ENCODE measurements at places on chromosomes 12 and 14.

DNA sequence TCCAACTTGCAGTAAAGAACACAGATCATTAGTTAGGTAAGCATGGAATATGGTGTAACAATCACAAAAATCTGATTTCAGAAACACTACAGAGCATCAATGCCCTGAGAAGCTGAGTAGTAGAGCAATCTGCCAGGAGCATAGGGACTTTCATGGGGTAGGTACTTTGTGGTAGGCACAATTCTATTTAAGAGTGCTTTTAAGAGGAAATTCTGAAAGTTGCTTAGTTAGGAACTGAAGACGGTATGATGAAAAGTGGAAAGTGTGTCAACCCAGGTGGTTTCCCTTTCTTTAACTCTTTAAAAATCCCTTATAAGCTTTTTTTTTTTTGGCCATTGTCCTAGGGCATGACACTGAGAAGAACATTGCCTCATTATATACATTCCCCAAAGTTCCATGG, 535.7 kb upstream of the FBXO33 start:
- DNase-seq, result no peak

- DNase-seq, result no peak
Observed at GRCh38 chr12:122523846-122524718, 2.7 kb downstream of the RSRC2 start.

DNA sequence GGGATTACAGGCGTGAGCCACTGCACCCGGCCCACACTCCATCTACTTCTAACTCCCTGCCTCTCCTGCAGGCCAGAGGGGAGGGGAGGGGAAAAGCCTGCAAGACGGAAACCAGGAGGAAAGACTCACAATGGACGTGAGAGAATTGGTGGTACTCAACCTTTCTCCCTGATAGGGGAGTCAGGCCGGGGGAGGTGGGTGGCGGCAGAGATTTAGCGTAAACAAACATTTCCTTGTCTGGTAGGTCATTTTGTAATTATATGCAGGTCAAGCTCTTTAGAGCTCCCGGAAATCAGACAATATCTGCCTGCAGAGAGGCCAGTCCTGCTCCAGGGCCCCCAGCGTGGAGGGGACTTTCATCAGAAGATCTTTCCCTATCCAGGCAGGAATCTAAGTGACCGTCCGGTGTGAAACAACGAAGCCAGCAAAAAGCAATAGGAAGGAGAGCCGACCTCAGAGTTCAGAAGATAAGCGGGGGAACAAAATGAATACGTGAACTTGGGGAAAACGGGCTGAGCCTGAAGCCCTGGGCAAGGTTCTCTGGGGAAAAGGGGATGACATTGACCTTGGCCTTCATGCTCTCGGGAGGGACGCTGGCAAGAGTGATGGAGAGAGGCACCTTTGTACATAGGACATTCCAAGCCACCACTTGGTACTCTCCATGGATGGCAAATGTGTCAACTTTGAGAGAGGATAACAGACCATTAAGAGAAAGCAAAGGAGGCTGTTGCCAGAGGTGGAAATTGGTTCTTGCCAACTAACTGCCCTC, 62.3 kb downstream of the SPRING1 start:
- DNase-seq, result no peak

- no peak for DNase-seq
Observed at GRCh38 chr14:24083462-24083861, 10.6 kb upstream of the PCK2 start.

GRCh38 chr12:50924439-50925341, 27.7 kb upstream of the HIGD1C start:
- peak; percentile 77 for DNase-seq

DNA sequence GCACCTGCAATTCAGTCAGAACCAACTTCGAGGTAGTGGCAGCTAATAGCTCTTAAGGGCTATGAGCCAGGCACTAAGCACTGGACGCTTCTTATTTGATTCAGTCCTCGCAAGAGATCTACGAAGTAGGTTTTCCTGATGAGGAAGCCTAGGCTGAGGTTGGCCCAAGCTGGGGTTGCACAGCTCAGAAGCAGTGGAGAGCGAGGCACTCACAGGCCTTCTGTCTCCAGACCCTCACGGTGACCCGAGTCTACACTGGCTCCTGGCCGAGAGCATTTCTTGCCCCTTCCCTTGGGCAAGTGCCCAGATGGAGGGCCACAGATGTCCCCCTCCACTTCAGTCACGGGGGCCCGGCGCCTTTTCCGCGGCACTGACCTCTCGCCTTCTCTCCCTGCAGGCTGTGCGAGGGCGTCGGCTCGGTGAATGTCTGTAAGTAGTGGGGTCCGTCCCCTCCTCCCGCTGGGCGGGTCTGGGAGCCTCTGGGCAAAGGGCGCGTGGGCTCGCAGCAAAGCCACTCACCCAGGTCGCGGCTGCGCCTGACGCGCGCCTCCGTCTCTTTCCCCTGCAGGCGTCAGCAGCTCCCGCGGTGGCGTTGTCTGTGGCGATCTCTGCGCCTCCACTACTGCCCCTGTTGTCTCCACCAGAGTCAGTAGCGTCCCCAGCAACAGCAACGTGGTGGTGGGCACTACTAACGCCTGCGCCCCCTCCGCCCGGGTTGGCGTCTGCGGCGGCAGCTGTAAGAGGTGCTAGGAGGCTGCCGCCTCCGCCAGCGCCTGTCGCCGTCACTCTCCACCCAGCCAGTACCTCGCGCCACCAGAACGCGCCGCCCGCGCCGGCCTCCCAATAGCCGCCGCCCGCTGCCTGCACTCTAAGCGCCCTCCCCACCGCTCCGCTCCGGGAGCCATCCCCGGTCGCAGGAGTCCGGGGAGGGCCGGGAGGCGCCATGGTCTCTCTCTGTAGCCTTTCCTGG, 13.1 kb downstream of the KRT83 start:
- no peak for DNase-seq

- DNase-seq, result peak; percentile 46
Observed at GRCh38 chr12:58639318-58639934, 280.9 kb downstream of the LRIG3 start.

- no peak for DNase-seq
Observed at GRCh38 chr14:102911991-102912761, 10.3 kb upstream of the AMN start.

DNA sequence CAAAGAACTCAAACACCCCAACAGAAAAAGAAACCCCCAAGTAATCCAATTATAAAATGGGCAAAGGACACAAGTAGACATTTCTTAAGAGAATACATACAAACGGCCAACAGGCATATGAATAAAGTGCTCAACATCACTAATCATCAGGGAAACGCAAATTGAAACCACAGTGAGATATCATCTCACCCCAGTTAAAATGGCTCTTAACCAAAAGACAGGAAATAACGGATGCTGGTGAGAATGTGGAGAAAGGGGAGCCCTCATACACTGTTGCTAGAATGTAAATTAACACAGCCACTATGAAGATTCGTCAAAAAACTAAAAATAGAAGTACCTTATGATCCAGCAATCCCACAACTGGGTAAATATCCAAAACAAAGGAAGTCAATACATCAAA, 52.4 kb downstream of the CLMN start:
- DNase-seq, result no peak

DNA sequence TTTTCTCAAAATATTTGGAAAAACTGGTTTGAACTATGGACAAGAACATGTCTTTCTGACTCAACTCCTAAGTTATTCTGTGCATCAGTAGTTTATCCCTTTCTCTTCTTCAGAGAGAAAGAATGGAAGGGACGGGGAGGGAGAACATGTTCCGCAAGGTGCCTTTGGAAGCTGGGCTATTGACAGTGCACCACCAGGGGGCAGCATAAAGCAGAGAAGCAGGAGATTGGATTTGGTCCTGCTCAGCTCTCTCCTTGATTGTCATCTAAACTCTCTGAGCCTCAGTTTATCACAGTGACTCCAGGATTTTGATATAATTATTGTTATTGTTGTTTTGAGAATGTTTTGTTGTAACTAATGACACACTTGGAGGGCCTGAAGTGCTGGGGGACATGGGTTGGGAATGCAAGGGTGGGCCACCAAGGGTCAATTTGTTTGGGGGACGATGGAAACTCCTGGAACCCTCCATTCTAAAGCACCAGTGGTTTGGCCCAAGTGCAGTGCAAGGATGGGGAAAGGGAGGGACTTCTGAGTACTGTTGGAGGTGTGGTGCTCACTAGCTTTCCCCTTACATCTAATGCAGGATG, 45.3 kb upstream of the ANO6 start:
- peak; percentile 65 for DNase-seq

DNA sequence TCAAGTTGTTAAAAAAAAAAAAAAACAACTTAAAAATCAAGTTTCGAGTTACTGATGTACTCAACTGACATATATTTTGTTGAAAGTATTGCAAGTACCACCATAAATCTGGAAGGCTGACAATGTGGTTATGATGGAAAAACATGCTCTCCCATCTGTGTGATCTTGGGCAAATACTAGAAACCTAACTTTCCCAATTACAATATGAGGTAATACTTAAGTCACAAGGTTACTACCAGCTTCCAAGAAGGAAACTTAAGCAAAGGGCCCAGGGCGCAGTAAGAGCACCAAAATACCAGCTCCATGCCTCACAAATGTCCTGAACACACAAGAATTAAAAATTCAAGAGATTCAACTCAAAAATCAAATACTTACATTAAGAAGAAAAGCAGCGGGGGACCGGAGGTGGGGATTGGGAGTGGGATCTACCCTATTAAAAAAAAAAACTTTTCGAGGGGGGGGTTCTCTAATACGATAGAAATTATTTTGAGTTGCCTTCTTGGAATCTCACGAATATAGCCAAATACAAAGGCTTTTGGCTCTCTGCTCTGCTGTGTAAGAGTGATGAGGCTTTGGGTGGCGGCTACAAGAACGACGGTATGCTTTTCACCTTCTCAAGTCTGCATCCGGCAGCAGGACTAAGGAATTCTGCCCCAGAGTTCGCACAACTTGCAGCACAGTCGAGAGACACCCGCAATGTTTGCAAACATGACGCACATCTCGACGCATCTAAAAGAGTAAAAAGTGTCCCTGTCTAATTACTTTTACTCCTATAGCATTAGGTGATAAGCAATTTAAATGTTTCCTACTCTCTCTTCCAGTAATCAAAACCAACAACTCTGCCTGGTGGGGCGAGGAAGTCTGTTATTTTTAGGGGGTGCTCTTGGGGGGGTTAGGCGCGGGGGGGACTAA, 1.1 kb downstream of the SAV1 start:
- peak; percentile 37 for DNase-seq

- no peak for DNase-seq
Observed at GRCh38 chr14:52310541-52310940, 3.6 kb upstream of the PTGER2 start.

DNA sequence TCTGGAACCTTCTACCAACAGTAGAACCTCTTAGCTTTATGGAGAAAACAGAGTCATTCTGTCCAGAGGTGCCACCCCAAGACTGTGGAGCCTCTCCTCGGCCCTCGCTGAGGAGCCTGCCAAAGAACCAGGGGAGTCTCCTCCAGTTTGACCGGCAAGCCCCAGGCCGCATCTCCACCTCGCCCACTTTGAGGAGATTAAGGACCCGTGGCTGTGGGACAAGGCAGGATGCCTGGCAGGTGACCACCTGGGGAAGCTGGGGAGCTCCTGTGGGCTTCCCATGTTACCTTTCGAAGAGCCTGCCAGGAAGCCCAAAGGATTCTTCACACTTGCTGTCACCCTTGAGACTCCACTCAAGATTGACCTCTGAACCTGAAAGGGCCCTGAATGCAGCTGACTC, 3.8 kb downstream of the PLEKHG7 start:
- no peak for DNase-seq

GRCh38 chr12:121536054-121536898, 44.5 kb downstream of the KDM2B start:
- DNase-seq, result peak; percentile 83

DNA sequence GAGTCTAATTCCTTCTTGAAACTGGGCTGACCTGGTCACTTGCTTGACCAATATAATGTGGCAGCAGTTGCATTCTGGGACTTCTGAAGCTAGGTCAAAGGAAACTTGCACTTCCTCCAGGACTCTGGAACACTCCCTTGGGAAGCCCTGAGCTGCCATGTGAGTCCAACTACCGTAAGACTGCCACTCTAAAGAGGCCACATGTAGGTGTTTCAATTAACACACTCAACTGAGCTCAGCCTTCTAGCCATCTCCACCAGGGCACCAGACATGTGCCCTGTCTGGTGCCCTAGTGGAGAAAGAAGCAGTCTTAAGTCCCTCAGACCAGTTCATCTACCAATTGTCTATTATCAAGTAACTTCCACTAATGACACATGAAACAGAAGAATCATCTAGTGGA, 6.1 kb upstream of the TEP1 start:
- DNase-seq, result no peak

DNA sequence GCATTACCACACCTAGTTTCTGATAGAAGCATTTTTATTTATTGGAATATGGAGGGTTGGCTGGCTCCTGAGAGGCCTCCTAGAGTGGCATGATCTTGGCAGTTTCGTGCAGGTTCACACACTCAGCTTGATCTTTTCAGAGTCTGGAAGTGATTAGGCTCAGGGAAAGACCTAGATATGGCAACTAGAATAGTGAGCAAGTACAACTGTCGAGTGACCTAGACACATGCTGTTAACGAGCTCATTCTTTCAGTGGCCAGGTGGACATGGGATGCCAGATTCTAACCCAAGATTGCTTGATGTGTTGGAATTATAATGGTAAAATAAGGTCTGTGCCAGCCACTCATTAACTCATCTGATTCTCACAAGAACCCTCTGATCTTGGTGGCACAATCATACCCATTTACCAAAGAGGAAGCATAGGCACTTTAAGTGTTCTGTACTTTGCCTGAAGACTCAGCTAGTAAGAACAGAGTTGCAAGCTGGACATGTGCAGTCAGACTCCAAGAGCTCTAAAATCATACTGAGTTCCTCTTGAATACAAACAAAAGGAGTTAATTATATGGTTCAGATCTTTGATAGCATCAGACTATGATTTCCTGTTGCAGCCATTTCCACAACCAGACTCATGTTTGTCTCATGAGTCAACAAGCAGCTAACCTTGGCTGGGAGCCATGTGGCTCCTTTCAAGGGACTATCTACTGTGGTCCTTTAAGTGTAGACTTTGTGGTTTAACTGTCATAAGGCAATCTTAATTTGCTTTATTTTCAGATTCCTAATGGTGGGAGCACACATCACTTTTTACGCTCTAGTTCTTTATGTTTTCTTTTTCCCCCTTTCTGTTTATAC, 144.2 kb downstream of the PLEKHA5 start:
- DNase-seq, result peak; percentile 96

DNA sequence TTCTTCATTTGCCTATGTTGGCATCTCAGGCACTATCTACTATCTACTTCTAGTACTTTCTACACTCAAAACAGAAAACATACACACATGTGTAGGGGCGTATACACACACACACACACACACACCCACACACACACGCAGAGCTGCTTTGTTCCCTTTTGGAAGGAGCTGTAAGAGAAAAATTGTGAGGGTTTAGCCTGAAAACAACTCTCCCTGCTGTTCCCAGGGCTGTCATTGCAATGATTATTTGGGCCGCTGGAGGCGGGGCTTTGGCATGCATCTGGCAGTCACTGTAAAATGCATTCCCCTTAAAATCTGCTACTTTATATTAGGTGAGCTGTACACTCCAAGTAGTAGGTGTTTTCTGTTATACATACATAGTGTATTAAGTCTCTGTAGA, 29.1 kb upstream of the SLC38A2 start:
- no peak for DNase-seq

- DNase-seq, result peak; percentile 35
Observed at GRCh38 chr12:127667131-127667685, 599.8 kb upstream of the TMEM132C start.
